HFFc6 (cell line): ENCODE measurements at places on chromosomes 13 and 19. TPM values are rescaled to one million over a fixed set of nuclear protein-coding genes. Genes with fewer than 3 reads are reported as not detected.

DNA sequence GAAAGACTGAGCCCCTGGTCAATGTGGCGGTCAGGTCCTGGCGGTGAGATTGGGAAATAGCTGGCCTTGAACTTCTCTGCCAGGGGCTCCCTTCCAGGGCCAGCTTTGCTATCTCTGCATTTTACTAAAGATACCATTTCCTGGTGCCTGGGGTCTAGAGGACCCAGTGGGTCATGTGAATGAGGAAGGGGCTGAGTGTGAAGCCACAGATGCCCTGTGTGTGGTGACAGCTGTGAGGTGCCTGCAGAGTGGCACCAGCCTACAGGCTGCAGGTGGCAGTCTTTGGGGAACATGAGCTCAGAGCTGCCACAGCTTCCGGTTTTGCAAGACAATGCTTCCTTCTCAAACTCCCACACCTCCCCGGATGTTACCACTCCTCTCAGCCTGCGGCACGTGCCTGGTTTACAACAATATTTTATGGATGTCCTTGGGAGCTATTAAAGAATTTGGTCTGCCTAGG lies 5.2 kb upstream of the MLNR start:
- peaks cover 29% of the 10 kb centered on the region for H3K27me3 ChIP-seq
- H3K4me3 ChIP-seq, result no peak overlapping the region
- peaks cover 28% of the 10 kb centered on the region for H3K36me3 ChIP-seq

- H3K4me3 ChIP-seq, result no peak overlapping the region
- no peaks in the 10 kb centered on the region for H3K4me1 ChIP-seq
- no peak for DNase-seq
- H3K27ac ChIP-seq, result no peak overlapping the region
Observed at GRCh38 chr19:29326849-29327840, 114.2 kb upstream of the UQCRFS1 start.

GRCh38 chr13:48687249-48687648 lies 33.5 kb downstream of the CYSLTR2 start:
- no peaks in the 10 kb centered on the region for H3K4me1 ChIP-seq
- no peak overlapping the region for H3K27ac ChIP-seq
- H3K27me3 ChIP-seq, result peaks cover 14% of the 10 kb centered on the region
- H3K4me3 ChIP-seq, result no peak overlapping the region
- H3K36me3 ChIP-seq, result no peaks in the 10 kb centered on the region
- no peak for DNase-seq

GRCh38 chr19:44755219-44755618 lies 6.7 kb downstream of the BCL3 start:
- peak overlapping the region; percentile 84; the same call in 1 of the 2 replicates for H3K4me3 ChIP-seq
- DNase-seq, result no peak
- peaks cover 2% of the 10 kb centered on the region; the same call in 1 of the 2 replicates for H3K27me3 ChIP-seq
- H3K27ac ChIP-seq, result 0 out of 2 replicates have a peak overlapping the region, but pooled peaks have one; percentile 88

- no peaks in the 10 kb centered on the region; the same call in 1 of the 2 replicates for H3K36me3 ChIP-seq
- H3K27ac ChIP-seq, result no peak overlapping the region
- peaks cover 2% of the 10 kb centered on the region; the same call in 1 of the 2 replicates for H3K27me3 ChIP-seq
- no peak overlapping the region for H3K4me3 ChIP-seq
- H3K4me1 ChIP-seq, result no peaks in the 10 kb centered on the region
Observed at GRCh38 chr13:103517066-103517767, 451.0 kb upstream of the SLC10A2 start.

DNA sequence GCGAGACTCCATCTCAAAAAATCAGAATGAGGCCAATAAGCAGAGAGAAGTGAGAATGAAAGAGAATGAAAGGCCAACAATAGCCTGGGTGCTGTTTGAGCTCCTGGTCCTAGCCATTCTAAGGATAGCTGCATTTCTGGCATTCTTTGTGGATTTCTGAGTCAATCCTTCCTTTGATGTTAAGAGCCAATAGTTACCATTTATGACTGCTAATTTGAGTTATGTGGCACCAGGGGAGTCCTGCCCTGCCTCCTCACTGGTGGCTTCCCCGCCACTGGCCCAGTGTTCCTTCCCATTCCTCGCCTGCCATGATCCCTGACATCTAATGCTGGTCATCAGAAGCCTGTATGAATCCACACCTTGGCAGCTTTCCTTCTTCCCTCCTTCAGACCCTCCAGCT lies 991.2 kb downstream of the UQCRFS1 start:
- peaks cover 9% of the 10 kb centered on the region; the same call in 1 of the 2 replicates for H3K36me3 ChIP-seq
- H3K4me3 ChIP-seq, result no peak overlapping the region
- no peak for DNase-seq
- no peak overlapping the region for H3K27ac ChIP-seq
- peaks cover 2% of the 10 kb centered on the region; the same call in 1 of the 2 replicates for H3K27me3 ChIP-seq
- H3K4me1 ChIP-seq, result no peaks in the 10 kb centered on the region

GRCh38 chr19:33504058-33504444 lies 17.5 kb downstream of the PEPD start:
- H3K4me3 ChIP-seq, result no peak overlapping the region
- H3K4me1 ChIP-seq, result peaks cover 20% of the 10 kb centered on the region
- H3K36me3 ChIP-seq, result no peaks in the 10 kb centered on the region
- H3K27ac ChIP-seq, result no peak overlapping the region

- H3K4me3 ChIP-seq, result no peak overlapping the region
- H3K27ac ChIP-seq, result no peak overlapping the region
- DNase-seq, result peak; percentile 41
- peaks cover 6% of the 10 kb centered on the region for H3K4me1 ChIP-seq
- peaks cover 42% of the 10 kb centered on the region for H3K27me3 ChIP-seq
- peaks cover 23% of the 10 kb centered on the region for H3K36me3 ChIP-seq
Observed at GRCh38 chr19:50486823-50487515, 10.3 kb upstream of the GARIN5A start.

GRCh38 chr19:1651568-1652291 lies 685 bp downstream of the TCF3 start:
- DNase-seq, result no peak
- H3K27ac ChIP-seq, result peak overlapping the region; percentile 82
- peaks cover 9% of the 10 kb centered on the region for H3K4me1 ChIP-seq
- H3K4me3 ChIP-seq, result peak overlapping the region; percentile 91
- H3K36me3 ChIP-seq, result no peaks in the 10 kb centered on the region
- H3K27me3 ChIP-seq, result peaks cover 2% of the 10 kb centered on the region

DNA sequence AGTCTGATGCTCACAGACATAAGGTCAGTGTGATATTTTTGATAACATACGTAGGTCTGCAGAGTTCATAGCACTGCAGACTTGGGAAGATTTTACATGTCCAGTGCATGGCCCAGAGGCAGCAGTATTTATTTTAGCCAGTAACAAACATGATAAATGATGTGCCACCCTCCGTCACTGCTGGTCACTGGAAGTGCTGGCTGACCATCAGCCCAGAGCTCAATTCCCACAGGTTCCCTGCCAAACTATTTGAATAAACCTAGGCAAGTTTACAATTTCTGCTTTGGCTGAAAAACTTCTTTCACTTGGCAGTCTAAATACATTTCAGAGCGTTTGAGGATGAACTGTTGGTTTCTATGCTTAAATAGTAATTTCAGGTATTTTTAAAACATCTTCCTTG lies 135.5 kb upstream of the EDNRB start:
- H3K4me3 ChIP-seq, result no peak overlapping the region
- no peaks in the 10 kb centered on the region for H3K4me1 ChIP-seq
- DNase-seq, result no peak
- H3K36me3 ChIP-seq, result peaks cover 7% of the 10 kb centered on the region; the same call in 1 of the 2 replicates
- H3K27me3 ChIP-seq, result no peaks in the 10 kb centered on the region; the same call in 1 of the 2 replicates

DNA sequence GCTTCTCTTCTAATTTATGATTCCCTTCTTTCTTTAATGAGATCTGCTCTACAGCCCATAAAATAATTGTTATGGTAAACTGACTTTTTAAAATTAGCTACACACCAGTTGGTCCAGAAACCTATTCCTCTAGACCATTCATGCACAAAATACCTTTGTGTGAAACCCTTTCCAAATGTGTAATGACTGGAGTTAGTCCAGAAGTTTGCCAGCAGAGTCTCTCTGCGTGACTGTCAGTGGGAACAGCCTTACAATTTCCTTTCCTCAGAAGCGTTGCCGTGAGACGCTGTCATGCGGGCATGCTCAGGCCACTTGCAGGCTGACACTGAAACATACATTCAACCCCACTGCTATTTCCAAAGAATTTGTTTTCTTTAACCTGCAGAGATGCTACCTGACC lies 965.2 kb downstream of the PCDH9 start:
- no peaks in the 10 kb centered on the region; the same call in 1 of the 2 replicates for H3K27me3 ChIP-seq
- DNase-seq, result no peak
- H3K4me1 ChIP-seq, result peaks cover 10% of the 10 kb centered on the region

- peaks cover 14% of the 10 kb centered on the region for H3K4me1 ChIP-seq
- no peak overlapping the region for H3K4me3 ChIP-seq
- H3K36me3 ChIP-seq, result peaks cover 38% of the 10 kb centered on the region
- H3K27ac ChIP-seq, result no peak overlapping the region
- DNase-seq, result no peak
Observed at GRCh38 chr19:30001791-30002190, 59.8 kb downstream of the URI1 start.

GRCh38 chr19:6979399-6979798 lies 41.8 kb downstream of the MBD3L2B start:
- H3K4me3 ChIP-seq, result no peak overlapping the region
- no peak for DNase-seq
- H3K4me1 ChIP-seq, result no peaks in the 10 kb centered on the region
- H3K36me3 ChIP-seq, result no peaks in the 10 kb centered on the region; the same call in 1 of the 2 replicates

DNA sequence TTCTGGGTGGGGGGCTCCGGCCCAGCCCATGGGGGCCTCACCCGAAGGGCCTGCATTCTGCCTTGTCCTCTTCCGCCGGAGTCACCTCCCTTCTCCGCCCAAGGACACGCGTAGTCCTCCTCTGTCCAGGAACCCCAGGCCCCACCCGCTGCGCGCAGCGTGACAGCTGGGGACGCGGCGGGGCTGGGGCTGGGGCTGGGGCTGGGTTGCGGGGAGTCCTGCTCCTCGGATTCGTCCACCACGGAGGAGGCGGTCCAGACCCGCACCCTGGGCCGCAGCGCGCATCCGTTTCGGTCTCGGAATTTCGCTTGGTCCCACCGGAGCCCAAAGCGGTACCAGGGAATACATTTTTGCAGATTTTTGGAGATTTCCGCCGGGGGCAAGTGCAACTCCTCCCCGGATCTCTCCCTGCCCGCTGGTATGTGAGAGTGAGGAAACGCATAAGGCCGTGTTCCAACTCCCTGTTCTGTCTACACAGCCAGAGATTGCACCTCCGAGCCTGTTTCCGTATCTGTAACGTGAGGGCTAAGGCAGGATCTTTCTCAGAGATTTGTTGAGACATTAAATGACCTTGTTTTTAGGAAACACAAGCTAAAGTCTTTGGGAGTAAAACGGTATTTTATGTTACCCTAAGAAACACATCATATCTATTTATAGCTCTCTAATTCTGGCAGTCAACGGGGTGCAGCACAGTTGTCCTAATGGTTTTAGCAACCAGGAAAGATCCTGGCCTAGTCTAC lies at the start of gene COX7A1:
TSS of gene COX7A1 (minus strand) at position 96 of the 740 bp plus-strand sequence. CDS start at position 56, 40 bp downstream.
- DNase-seq, result peak; percentile 45
- H3K4me1 ChIP-seq, result peaks cover 38% of the 10 kb centered on the region
- H3K36me3 ChIP-seq, result peaks cover 20% of the 10 kb centered on the region

DNA sequence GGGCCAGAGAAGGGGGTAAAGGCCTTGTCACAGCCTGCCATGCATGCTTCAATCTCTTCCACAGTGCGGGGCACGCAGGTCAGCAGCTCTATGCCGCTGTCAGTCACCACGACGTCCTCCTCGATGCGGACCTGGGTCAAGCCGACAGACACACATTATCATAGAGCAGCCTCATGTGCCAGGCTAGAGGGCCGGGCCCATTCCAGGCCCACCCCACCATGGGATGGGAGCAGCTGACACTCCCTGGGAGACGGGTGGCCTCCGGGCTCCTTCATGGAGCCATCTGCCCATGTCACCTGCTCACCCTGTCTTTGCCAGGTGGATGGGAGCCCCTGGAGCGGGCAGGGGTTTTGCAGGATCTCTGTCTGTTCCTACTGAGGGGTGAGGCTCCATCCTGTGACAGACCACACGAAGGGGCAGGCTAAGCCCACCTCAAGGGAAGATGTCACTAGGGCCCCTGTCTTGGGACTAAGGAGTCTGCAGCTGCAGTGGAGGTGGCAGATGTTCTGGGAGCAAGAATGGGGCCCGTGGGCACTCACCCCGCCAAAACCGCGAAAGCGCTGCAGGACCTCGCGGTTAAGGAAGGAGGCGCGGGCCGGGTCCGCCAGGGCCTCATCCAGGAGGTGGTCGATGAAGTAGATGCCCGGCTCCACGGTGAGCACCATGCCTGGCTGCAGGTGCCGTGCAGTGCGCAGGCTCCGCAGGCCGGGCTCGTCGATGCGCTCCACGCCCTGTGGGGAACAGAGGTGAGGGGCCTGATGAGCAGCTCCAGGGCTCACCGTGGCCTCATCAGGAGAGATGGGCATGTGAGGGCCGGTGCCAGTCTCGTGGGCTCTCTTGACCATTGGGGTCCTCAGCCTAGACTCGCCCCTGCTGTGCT lies 14.1 kb downstream of the CEBPG start:
- DNase-seq, result no peak
- H3K4me3 ChIP-seq, result no peak overlapping the region
- H3K27me3 ChIP-seq, result no peaks in the 10 kb centered on the region; the same call in 1 of the 2 replicates
- no peaks in the 10 kb centered on the region for H3K36me3 ChIP-seq
- no peak overlapping the region for H3K27ac ChIP-seq

DNA sequence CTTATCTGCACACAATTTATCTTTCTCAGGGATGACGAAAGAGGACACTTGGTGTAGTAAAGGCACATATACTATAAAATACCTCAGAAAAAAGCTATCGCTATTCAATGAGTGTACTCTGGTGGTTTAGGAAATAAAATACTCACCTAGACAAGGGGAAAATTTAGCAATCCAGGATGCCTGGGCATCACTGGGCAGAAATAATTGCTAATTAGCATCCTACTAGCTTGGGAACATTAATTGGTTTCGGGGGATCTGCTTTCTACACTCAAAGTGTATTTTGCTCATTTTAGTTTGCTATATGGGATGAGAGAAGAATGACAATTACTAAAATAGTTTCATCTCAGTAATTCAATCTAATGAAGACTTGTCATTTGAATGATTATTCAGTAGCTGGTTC lies 60.3 kb downstream of the OLFM4 start:
- DNase-seq, result no peak
- H3K36me3 ChIP-seq, result no peaks in the 10 kb centered on the region
- H3K27ac ChIP-seq, result no peak overlapping the region
- H3K27me3 ChIP-seq, result no peaks in the 10 kb centered on the region; the same call in 1 of the 2 replicates
- H3K4me3 ChIP-seq, result no peak overlapping the region

GRCh38 chr13:93788456-93788855 lies 561.8 kb downstream of the GPC6 start:
- H3K27me3 ChIP-seq, result no peaks in the 10 kb centered on the region; the same call in 1 of the 2 replicates
- H3K27ac ChIP-seq, result no peak overlapping the region
- no peaks in the 10 kb centered on the region for H3K4me1 ChIP-seq
- no peak for DNase-seq

DNA sequence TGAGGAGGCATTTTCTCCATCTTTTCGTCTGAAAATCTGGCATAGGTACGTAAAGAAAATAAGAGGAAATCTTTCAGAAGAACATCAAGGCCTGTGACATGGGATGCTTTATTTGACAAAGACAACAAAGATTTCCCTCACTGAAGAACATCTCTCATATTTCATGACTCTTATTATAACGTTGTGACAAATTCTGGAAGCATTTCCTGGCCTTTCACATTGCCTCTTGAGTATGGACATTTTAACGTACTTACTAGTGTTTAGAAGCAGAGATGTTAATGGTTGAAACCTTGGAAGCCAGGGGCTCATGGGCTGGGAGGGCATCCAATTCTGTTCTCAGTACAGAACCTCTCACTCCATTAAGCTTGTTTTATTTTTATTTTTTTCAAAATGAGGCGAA lies 210.8 kb downstream of the DCT start:
- peaks cover 29% of the 10 kb centered on the region for H3K4me1 ChIP-seq
- H3K27ac ChIP-seq, result no peak overlapping the region
- DNase-seq, result no peak
- no peaks in the 10 kb centered on the region; the same call in 1 of the 2 replicates for H3K27me3 ChIP-seq

The IFNL1 gene
- not detected in 3 replicates for total RNA-seq

The VAV1 gene
- not detected in 3 replicates for total RNA-seq

The ZNF534 gene
- not detected in 3 replicates for total RNA-seq

The KMT5C gene
- total RNA-seq, result 4.8 to 5.8 TPM (median 5.6 TPM) in 3 replicates

The CYP2A6 gene
- total RNA-seq, result not detected in 3 replicates

The SKA3 gene
- total RNA-seq, result 11.3 to 22.7 TPM (median 21.7 TPM) in 3 replicates

The ZNF730 gene
- total RNA-seq, result 0.52 and 1.2 TPM in 2 replicates

The ZNF223 gene
- total RNA-seq, result 2.8 to 3.2 TPM (median 3.1 TPM) in 3 replicates
